ENCODE measurements at places on chromosomes 12 and 14. TPM values are rescaled to one million over a fixed set of nuclear protein-coding genes. Genes with fewer than 3 reads are reported as not detected.
A peak's percentile ranks its signal among the peaks of the same experiment; 100 is the strongest.

GRCh38 chr14:92224358-92224954 lies 98.5 kb upstream of the SLC24A4 start:
- DNase-seq: no peak
- peaks cover 60% of the 10 kb centered on the region for H3K27me3 ChIP-seq
- H3K4me3 ChIP-seq: no peak overlapping the region
- H3K36me3 ChIP-seq: no peaks in the 10 kb centered on the region
- no peaks in the 10 kb centered on the region for H3K4me1 ChIP-seq
- no peak overlapping the region for H3K27ac ChIP-seq

DNA sequence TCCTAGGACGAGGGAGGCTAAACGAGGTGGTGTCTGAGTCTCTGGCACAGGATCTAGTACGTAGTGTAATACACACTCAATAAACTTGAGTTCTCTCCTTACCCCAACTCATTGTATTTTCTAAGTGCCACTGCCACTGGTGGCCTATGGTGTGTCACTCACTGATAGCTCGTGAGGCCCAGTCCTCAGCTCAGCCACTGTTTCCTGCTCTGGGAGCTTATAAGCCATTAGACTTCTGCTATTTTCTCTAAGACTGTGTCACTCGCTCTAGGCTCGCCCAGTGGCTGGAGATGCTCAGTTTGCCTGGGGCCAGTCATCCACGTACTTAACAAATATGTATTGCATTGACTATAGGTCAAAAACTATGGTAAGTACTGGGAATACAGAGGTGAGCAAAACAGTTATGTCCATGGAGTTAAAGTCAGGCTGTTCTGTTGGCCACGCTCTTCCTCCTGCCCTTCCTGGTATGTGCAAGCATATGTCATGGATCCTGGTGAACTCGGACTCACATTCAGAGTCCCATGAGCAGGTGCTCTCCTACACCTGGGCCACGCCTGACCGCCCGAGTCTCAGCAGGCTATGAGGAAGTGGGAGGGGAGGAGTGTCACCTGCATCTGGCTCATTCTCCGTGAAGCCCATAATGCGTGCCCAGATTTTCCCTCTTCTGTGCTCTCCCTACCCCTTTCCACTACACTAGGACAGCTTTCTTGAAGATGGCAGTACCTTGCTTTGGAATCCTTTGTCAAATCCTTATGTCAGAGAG lies 41.6 kb downstream of the DEGS2 start:
- H3K27ac ChIP-seq: no peak overlapping the region
- DNase-seq: no peak
- H3K4me3 ChIP-seq: no peak overlapping the region

- peaks cover 12% of the 10 kb centered on the region for H3K4me1 ChIP-seq
- DNase-seq: no peak
- no peak overlapping the region for H3K4me3 ChIP-seq
- no peak overlapping the region for H3K27ac ChIP-seq
- H3K27me3 ChIP-seq: no peaks in the 10 kb centered on the region
- H3K36me3 ChIP-seq: no peaks in the 10 kb centered on the region
Observed at GRCh38 chr12:49952391-49953055, 2.0 kb downstream of the AQP2 start.

The C1QL4 gene
- total RNA-seq: not detected

DNA sequence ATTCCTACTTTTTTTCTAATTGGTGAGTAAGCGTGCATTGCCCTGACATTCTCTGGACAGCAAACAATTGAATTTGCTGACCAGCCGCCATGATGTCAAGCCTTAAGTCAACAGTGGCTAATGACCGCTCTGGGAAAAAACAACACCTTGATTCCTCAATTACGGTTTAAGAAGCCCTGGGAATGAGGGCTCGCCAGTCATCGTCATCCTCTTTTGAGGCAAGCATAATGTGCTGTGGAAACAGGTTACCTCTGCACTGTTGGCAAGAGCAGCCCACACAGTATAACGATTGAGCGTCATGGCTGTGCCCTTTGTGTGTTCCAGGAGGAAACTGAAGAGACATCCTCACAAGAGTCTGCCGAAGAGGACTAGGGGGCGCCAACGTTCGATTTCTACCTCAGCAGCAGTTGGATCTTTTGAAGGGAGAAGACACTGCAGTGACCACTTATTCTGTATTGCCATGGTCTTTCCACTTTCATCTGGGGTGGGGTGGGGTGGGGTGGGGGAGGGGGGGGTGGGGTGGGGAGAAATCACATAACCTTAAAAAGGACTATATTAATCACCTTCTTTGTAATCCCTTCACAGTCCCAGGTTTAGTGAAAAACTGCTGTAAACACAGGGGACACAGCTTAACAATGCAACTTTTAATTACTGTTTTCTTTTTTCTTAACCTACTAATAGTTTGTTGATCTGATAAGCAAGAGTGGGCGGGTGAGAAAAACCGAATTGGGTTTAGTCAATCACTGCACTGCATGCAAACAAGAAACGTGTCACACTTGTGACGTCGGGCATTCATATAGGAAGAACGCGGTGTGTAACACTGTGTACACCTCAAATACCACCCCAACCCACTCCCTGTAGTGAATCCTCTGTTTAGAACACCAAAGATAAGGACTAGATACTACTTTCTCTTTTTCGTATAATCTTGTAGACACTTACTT lies 138.9 kb downstream of the HMGA2 start:
- H3K36me3 ChIP-seq: peaks cover 19% of the 10 kb centered on the region
- H3K4me1 ChIP-seq: peaks cover 27% of the 10 kb centered on the region
- no peak overlapping the region for H3K27ac ChIP-seq
- no peaks in the 10 kb centered on the region for H3K27me3 ChIP-seq
- DNase-seq: peak; percentile 47

- no peaks in the 10 kb centered on the region for H3K27me3 ChIP-seq
- DNase-seq: no peak
- no peak overlapping the region for H3K4me3 ChIP-seq
- H3K36me3 ChIP-seq: no peaks in the 10 kb centered on the region
Observed at GRCh38 chr12:46497739-46498138, 125.2 kb upstream of the SLC38A2 start.

The GNB3 gene
- total RNA-seq: not detected

DNA sequence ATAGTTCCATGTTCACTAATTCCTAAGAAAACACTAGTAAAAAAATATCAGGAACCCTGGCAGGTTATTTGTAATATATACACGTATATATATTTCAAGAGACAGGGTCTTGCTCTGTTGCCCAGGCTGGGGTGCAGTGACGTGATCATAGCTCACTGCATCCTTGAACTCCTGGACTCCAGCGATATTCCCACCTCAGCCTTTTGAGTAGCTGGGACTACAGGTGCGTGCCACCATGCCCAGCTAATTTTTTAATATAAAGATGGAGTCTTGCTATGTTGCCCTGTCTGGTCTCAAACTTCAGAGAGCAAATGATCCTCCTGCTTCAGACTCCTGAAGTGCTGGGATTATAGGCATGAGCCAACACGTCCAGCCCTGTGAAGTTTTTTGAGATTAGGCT lies 16.2 kb downstream of the GPRC5A start:
- H3K27ac ChIP-seq: peak overlapping the region; percentile 66
- DNase-seq: no peak
- peak overlapping the region; percentile 62 for H3K4me3 ChIP-seq
- no peaks in the 10 kb centered on the region for H3K27me3 ChIP-seq
- H3K4me1 ChIP-seq: peaks cover 85% of the 10 kb centered on the region
- peaks cover 100% of the 10 kb centered on the region for H3K36me3 ChIP-seq

The PPM1H gene
- total RNA-seq: 36.7 TPM

The BCL2L2 gene
- total RNA-seq: 21.3 TPM
